ELR (cell line): ENCODE measurements at places on chromosomes 6 and 20.
A peak's percentile ranks its signal among the peaks of the same experiment; 100 is the strongest.

DNA sequence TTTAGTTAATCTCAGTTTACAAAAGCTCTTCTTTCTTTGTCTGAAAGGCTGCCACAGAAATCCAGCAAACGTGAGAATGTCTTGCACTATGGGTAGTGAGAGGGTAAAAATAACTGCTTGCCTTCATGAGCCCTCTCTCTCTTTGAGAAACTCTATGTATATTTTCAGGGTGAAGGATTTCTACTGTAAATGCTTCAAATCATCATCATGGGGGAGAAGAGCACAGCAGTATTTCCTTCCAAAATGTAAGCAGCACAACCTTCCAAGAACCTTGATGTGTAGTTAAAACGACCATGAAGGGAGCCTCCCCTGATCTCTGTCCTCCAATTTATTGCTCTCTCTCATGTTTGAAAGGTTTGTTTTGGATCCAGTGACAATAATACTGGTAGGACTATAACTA is 141.3 kb upstream of the CENPW start:
- DNase-seq = no peak

GRCh38 chr6:42163981-42164380 is 9.2 kb upstream of the GUCA1A start:
- DNase-seq = no peak

DNA sequence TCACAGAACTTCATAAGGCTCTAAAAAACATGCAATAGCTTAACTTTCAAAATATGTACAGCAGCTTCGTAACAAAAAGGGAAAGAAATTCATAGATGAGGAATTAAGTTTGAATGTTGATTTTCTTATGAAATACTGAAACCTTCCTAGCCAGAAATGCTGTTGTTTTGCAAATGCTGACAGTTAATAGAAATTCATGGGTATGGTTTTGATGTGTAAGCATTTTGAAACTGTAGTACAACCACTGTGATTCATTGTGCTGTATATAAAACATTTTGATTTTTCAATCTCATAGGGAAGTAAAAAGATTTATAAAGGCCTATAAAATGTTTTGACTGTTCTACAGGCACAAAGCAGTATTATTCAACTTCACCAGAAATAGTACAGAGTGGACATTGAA is 228.4 kb upstream of the EYS start:
- DNase-seq = no peak

- no peak for DNase-seq
Measured at GRCh38 chr6:129597023-129597713, 112.8 kb downstream of the ARHGAP18 start.

DNA sequence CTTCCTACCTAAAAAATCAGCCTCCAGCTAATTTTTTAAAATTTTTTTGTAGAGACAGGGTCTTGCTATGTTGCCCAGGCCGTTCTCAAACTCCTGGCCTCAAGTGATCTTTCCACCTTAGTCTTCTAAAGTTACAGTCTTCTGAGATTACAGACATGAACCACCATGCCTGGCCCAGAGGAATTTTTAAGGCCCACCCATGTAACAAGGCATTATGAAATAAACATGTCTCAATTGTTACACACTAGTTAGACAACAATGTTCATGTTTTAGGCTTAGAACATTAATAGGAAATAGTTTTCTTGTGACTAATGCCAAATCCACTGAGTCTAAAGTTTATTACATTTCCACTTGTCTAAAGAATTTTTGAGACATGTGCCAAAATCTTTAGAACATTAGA is 221.2 kb downstream of the LAMA2 start:
- DNase-seq = peak; percentile 60

- DNase-seq = no peak
Measured at GRCh38 chr20:38226553-38226952, 34.0 kb downstream of the KIAA1755 start.

DNA sequence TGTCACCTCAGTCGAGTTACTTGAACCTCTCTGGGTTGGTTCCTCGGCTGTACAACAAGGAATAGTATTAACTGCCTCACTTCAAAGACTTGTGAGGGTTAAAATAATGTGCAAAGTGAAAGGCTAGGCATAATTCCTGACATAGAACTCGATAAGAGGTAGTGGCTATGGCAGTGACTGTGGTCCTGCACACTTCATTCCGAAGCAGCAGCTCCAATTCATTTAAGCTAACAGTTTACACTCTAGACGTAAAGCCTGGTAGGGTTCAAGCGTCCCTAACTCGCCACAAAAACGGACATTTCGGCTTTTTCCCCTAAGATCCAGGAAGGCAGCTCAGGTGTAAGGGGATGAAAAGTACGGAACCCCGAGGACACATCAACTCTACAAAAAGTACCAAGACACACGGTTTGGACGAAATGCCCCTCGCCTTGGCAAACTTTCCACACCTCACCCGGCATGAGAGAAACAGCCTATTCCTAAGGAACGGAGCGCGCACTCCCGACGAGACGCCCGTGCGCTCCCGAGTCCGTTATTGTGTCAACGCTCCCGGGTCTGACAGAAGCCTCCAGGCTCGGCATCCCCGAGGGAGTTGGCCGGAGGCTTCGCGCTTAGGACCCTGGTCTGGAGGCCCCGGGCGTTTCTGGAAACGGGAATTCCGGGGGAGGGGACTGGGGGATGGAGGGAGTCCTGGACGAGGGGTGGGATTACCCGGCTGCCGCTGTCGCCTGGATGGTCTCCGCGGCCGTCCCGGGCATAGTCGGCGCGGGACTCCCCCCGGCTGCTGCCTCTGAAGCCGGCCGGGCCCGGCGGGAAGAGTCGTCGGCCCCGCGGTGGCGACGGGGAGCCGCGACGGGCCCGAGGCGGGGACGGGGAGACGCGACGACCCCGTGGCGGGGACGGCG is 937 bp downstream of the ZNF318 start:
- peak; percentile 65 for DNase-seq

DNA sequence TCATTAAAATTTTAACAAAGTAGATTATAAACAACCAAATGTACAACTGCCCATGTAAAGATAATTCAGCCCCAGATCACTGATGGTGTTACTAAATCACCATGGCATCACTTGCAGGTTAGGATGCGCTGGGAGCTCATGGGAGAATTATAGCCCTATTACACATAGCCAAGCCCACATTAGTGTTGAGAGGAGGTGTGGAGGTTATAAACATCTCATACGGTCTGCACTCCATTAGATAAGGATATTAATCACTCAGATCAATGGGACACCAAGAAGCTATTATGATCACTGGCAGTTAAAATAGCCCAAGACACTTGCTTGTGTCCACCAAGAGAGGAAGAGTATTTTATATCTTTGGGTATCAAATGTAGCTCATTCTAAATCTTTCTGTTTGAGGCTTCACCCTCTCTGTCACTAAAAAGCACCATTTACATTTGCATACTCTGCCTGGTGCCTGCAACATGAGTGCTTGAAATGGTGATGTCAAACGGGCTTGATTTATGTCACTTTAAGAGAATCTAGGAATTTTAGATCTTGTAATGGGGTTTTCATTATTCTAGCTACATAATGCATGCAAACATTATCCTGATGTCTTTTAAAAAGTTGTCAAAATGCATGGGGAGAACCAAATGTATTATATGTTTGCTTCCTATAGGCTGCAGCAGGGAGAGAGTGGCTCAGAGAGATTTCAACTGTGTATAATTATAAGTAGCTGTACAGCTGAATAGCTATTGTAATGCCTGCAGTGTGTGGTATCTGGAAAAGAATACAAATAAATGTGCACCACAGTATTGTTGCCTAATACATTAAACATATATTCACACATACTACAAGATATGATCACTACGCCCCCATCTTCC is 654.1 kb upstream of the MARCKS start:
- DNase-seq = no peak

DNA sequence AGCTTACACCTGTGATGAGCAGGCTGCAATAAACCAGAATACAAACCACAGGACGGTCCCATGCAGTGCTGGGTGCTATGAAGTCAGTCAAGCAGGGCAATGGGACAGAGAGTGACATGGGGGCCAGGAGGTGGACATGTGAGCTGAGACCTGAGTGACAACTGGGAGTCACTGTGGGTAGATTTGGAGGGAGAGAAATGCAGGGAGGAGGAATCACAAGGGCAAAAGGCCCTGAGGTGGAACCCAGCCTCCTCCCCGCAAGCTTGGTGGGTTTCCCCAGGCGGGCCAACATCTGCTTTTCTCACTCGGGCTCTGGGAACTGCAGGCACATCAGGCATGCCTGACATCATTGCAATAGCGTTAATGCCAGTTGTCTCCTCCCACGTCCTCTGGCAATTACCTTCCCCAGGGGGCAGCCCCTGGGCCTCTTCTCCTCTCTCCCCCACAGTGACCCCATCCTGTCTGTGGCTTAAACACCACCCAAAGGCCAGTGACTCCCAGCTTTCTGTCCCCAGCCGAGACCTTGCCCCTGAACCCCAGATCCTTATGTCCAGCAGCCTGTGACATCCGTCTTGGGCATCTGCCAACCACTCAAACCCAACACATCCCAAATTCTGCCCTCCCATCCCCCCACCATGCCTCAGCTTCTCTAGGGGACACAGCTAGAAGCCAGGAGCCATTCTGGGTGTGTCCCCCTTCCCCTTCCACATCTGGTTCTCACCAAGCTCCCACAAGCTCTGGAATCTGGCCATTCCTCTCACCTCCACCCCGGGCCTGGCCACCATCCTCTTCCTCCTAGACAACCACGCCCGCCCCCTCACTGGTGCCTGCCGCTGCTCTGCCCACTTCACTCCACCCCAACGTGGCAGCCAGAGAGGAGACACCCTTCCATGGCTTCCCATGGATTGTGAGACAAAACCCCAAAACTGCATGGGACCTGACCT is 28.2 kb downstream of the PDRG1 start:
- DNase-seq = no peak

- DNase-seq = peak; percentile 34
Measured at GRCh38 chr6:56552187-56553130, 90.2 kb downstream of the DST start.

- DNase-seq = no peak
Measured at GRCh38 chr20:5039255-5039657, 37.9 kb upstream of the SLC23A2 start.

DNA sequence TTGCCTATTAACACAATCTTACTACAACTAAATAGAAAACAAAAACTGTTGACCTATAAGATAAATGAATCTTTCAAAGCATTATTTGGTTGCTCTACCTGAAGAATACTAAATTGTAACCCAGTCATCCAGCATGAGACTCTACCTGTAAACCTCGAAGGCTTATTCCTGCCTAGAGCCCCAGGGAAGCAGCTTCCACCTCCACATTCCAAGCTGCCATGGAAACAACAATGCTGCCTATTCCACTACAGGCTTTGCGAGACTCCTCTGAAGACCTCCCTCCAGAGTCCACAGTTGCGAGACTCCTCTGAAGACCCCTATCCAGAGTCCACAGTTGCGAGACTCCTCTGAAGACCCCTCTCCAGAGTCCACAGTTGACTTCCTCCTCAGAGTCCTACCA is 15.7 kb downstream of the GMDS start:
- no peak for DNase-seq

DNA sequence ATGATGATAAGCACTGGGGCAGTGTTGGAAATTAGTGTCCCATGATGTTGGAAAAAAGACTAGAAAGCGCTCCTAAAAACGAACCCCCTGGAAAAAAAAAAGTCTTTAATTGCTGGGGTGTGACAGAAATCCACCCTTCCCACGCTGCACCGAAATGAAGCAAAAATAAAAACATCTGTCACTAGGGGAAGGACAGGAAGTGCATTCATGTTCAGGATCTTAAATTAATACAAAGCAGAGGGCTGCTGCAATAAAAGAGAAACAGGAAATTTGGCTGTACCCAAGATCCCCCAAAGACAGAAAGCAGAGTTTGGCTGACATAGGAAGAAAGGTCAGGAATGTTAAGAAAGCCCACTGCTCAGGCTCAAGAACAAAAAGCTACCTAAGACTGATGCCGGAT is 333.9 kb downstream of the TBC1D32 start:
- DNase-seq = no peak

- DNase-seq = no peak
Measured at GRCh38 chr6:40688214-40688761, 101.1 kb upstream of the LRFN2 start.

DNA sequence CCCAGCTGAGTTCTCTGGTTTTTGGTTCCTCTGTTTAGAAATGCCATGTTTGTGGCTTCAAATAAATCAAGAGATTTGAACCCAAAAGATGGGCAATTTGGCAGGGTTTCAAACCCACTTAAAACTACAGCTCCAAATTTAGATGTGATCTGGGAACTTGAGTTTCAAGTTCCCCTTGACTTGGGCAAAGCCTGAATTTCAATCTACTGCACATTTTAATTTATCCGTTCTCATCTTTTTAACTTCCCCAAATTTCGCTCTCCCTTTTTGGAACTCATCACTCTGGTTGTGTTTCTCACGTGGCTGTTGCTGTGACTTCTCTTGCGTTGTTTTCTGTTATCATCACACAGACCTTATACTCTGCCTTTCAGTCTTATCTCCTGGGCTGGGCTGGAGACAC is 230.9 kb downstream of the CDC5L start:
- no peak for DNase-seq

DNA sequence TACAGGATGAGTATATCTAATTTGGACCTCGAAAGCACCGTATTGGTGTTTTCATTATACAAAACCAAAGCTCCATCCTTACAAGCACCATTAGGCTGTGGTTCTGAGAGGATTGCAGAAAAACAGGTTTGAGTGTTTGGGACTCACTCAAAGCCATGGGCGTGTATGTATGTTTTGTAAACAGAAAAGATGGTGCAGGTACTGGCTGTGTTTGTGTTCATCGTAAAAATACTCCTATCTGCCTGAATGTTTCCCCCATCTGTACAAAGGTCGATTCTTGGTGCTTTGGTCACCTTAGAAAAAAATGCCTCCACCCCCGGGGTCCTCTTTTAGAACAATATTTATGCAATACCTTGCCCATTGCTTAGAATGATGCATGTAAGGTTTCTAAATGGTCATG is 286.6 kb downstream of the TSHZ2 start:
- DNase-seq = no peak

DNA sequence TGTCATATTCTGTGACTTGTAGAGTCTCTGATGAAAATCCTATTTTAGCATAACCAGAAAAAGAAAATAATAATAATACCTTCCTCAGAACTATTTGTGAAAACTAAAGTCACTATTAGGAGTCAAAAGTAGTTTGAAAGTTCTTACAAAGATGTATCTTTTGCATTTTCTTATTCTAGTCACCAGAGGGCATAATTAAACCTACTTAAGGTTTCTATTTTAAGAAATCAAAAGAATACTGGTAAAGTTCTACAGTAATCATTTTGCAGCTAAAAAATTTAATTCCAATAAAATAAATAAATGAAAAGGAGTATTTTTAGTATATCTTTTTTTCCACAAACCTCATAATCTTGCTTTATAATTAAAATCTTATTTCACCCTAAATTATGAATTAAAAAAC is 28.0 kb upstream of the MCM9 start:
- peak; percentile 41 for DNase-seq

DNA sequence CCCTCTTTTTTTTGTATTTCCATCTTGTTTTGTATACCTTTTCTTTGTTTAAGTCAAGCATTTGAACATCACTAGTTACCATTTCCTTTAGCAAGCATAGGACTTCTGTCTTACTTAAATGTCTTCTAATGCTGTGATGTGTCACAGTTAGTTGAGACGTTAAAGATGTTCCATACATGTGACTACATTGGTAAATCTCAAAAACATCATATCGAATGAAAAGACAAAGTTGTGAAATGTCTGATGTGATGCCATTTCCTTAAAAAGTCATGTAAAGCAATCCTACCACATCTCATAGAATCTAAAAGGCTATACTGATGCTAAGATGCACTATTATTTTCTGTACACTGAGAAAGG is 26.8 kb downstream of the SLC16A10 start:
- no peak for DNase-seq
